Motor neuron (in vitro differentiated cells): ENCODE measurements at places on chromosomes 7 and 10. TPM values are rescaled to one million over a fixed set of nuclear protein-coding genes. Genes with fewer than 3 reads are reported as not detected.
A peak's percentile ranks its signal among the peaks of the same experiment; 100 is the strongest.

DNA sequence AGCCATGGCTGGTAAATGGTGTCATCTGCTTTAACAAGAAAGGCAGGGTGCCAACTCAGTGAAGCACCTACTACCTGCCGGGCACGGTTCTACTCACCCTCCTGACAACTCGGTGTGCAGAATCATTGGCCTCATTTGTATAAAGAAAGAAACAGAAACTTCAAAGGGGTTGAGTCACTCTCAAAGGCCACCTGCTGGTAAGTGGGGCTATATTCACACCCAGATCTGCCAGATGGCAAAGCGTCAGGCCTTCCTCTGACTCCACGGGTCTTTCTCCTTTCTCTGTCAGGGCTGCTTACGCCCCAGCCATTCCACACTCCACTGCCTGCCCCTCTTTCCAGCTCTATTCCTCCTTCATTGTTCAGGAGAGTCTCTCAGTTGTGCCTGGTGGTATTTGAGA lies 309.2 kb downstream of the GFRA1 start:
- no peak for ATAC-seq

DNA sequence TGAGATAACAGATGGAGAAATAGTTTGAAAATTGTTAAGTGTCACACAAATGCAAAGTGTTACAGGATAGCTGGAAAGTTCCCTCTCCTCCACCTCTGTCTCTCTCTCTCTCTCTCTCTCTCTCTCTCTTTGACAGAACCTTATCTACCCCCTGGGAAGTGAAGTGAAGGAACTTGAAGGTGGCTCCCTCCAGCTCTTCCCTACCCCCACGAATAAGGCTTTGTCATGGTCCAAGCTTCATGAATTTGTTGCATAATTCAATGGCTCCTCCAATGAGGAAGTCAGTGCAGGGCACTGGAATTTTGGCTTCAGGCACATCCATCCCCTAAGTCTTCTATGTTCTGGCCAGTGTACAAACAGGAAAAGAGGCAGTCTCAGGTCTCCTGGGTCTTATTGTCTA lies 66.4 kb downstream of the CDHR3 start:
- peak; percentile 58 for ATAC-seq

GRM3 gene
- total RNA-seq = 0.40 and 0.42 TPM in 2 replicates

DNA sequence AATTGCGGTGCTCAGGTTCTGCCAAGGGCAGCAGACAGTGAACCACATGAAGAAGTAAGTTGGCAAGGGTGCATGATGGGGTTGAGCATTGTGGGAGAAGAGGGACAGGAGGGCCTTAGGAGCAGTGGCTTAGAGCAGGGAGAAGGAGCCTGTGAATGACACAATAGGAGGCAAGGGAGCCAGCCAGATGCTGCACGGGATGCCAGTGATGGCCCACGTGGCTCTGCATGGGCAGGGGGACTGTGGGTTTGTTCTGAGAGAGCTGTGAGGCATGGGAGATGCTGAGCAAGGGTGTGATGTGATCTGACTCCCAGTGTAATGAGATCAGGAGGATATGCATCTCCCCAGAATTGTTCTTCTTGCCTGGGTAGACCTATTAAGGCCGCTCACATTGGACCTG lies 60.9 kb downstream of the C10orf90 start:
- ATAC-seq = no peak

GRCh38 chr7:2106440-2106839 lies 126.3 kb downstream of the MAD1L1 start:
- ATAC-seq = no peak

TMEM273 gene
- total RNA-seq = 0.45 TPM in 1 of 2 replicates, not detected in the other

MOGAT3 gene
- not detected in 2 replicates for total RNA-seq

DNA sequence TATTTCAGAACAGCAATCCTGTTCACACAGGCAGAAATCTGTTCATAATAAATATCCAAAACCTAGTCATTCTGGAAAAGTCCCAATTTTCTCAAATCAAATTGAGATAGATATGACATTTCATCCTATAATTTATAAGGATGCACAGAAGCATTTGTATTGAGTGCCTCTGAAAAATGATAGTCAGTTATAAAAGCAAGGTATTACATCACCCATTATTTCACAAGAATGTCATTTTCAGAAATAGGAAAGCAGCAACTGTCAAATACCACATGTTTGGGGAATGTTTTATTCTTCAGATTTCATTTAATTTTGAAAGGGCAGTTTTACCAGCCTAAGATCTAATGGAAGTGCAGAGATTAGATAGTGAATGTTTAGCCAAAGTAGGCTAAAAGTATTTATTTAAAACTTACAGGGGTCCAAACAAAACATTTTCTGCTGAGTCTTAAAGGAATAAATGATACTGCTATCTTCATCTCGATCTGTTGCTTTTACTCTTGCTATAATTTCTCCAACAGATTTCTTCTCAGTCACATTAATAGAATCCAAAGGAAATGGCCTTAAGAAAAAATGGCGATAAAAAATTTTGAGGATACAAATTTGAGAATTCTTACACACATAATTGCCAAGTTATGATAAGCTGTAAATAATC lies 185.8 kb downstream of the HGF start:
- ATAC-seq = no peak

FBXL13 gene
- 1.9 and 2.2 TPM in 2 replicates for total RNA-seq

GRCh38 chr10:123213192-123213591 lies 59.0 kb downstream of the BUB3 start:
- ATAC-seq = no peak

GRCh38 chr7:108805808-108806397 lies 236.2 kb downstream of the DNAJB9 start:
- peak; percentile 46 for ATAC-seq

HOXA11 gene
- 0.22 and 0.29 TPM in 2 replicates for total RNA-seq

GET4 gene
- 28.1 and 30.4 TPM in 2 replicates for total RNA-seq

DNA sequence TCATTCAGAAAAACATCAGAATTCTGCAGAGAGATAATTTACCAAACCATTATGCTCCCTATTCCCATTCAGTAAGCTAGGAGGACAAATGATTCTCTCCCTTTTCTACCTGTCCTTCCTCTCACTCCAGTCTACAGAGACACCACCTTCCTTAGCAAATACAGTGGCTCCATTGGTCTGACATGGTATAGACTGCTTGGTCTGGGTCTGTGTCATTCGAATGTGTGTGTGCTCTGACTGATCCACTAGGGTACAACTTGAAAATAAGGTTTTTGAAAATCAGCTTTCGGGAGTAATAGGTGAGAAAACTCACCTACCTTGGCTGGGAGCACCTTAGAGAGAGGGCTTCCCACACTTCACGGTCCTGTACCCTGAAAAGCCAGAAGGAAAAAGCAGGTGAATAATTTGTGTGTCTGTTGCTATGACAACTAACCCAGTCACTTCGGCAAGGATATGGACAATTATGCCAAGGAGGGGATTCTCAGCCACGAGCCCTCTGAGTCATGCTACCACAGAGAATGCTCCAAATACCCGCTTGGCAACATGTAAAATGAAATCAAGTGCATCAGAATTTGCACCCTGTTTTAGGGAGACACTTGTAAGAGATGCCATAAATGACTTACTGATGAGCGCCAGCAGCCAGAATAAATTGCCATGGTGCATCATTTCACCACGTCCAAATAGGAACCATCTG lies 114.5 kb upstream of the PRKCQ start:
- no peak for ATAC-seq

GRCh38 chr10:120105001-120105400 lies 212.5 kb downstream of the SEC23IP start:
- ATAC-seq = no peak

- ATAC-seq = no peak
Measured at GRCh38 chr10:106793617-106794016, 370.9 kb downstream of the SORCS1 start.

- ATAC-seq = no peak
Measured at GRCh38 chr10:119208553-119208940, 1.2 kb downstream of the GRK5 start.

FAM20C gene
- 19.0 and 21.6 TPM in 2 replicates for total RNA-seq

OR2A5 gene
- total RNA-seq = 0.19 TPM in 1 of 2 replicates, not detected in the other

ASL gene
- 9.3 and 10.4 TPM in 2 replicates for total RNA-seq

COL28A1 gene
- 1.1 and 1.7 TPM in 2 replicates for total RNA-seq

DNA sequence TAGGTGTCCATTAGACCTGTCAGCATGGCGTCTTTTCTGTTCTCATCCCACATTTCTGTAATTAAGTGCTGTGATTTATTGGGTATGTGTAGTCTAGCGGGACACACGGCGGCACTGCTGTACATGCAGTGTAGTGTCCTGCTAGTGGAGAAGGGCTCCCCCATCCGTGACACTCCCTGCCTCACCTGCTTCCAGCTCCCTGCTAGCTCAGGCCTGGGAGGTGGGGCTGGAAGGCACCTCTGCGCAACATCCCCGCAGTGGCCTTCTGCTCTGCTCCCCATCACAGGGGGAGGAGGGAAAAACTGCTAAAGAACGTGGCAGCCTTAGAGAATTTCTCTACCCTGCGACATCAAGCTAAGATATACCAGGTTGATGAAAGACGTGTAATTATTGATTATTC lies 19.5 kb downstream of the SEPHS1 start:
- ATAC-seq = no peak

GRCh38 chr7:131225619-131226513 lies 101.8 kb upstream of the MKLN1 start:
- peak; percentile 94 for ATAC-seq

DNA sequence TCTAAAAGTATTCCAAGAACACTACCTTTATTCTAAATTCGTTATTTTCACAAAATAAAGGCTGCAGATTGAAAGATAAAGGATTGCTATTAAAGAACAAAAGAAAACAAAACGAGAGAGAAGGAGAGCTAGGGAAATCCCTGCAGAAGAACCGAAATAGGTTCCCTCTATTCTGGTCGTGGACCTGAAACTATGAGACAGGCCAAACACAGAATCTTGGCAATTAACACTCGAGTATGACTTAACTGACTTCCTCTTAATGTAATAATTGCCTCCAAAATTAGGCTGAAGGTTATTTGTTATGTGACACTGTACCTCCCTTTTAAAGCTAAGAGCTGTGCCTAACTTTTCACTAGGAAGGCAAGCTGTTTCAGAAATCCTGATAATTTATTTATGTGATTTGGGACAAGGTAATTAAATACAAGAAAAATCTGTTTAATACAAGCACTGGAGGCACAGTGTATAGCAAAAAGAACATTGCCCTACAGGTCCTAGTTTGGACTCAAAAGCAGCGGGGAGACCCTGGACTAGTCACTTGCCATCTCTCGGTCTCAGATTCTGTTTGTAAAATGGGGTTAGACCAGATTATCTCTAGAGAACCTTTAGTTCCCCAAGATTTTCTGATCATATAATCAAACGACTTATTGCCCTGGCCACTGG lies 11.6 kb downstream of the NAMPT start:
- ATAC-seq = no peak

DNA sequence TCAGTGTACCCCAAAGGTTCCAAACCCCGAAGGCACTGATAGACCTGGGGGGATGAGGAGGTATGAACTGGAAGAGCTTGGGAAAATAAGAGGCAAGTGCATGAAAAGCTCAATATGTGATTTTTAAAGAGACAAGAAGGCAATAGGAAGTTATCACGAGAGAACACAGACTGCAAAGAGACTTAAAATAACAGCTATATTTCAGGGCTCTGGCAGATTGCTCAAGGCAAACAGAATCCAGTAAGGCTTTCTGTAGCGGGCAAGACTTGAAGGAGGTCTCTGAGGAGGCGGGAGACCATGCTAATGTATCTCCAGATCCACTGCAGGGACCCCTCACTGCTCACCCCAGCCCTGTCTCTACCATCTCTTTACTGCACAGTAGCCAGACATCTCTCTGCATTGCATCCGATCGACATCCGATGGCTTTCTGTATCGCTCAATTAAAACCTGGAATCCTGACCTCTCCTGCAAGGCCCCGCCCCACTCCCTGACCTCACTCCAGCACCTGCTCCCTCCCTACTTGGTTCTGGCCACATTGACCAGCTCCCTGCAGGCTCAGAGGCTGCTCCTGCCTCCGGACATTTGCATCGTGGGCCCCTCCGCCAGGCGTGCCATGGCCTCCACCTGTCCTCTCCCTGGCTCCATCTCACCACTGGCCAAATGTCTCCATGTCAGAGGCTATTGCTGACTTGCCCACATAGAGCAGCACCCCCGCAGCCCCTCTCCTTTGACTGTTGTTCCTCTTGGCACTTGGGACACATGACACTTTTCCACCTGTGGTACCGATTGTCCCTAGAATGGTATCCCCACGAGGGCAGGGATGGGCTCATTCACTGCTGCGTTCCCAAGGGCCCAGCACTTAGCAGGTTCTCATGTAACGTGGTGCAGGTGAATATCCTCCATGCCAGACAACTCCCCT lies 118.0 kb downstream of the PRKAG2 start:
- ATAC-seq = no peak

DNA sequence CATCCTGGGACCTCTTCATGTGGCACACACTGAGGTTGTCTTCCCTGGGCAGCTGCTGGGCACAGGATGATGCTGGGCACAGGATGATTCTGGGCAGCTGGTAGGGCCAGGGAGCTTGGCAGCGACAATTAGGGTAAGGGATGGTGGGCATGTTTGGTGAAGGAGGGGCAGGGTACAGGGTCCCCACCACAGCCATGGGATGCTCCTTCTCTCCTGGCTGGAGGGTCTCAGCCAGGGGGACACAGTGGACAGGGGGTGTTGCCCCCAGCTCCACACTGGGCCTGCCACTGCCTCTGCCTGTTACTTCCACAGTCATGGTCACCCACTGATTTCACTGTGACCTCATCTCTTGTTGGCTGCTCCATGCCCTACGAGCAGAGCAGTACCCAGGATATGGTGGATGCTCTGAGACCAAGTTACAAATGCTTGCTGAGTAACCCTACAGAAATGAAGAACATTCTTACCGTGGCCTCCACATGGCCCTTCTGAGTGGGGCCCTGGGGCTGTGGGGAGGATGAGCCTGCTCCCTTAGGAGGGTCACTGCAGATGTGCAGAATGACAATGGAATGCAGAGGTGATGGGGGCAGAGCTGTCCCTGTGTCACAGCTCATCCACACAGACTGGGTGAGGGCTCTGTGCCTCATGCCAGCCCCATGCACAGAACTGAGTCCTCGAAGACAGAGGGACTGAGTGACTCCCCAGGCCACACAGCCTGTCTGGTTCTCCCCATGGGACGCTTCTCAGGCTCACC lies 28.4 kb upstream of the RET start:
- no peak for ATAC-seq

DNA sequence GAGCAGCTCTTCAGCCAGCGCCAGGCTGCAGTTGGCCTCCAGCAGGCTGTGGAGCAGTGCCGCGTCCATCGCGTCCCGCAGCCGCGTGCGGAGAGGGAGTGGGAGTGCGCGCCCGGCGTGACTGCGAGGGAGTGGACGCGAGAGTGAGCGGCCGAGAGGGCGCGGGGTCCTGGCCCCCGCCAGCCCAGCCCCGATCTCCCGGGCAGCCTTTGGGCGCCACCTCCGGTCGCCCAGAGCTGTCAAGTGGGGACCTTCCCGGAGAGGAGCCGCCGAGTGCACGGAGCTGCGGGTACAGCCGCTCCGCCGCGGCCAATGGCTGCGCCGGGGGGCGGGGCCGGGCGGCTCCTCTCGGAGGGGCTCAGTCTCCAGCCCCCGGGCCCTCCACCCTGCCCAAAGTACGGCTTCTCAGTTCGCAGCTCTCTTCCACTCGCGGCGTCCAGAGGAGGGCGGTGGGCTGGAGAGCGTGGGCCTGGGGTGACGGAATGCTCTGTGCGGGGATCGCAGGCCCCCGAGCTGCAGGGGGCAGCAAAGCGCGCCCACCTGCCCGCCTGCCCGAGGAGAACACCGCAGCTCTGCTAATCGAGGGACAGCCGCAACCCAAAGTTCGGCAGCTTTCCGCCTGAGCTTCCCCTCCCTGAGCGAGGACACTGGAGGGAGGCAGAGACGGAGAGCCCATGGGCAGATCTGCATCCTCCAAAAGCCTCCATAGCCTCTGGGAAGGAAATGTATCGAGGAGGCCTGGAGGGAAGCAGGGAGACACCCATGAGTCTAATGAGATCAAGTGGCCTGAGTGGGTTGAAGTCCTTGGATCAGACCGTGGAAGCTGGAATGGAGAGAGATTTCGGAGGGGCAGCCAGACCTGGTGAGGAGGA lies at the start of gene CRHR2:
Gene CRHR2, minus strand, starts transcription at position 245 of the 872 bp plus-strand sequence. Its CDS starts 176 bp downstream, at position 69.
- peak; percentile 88 for ATAC-seq

- ATAC-seq = no peak
Measured at GRCh38 chr7:26087321-26088091, 64.5 kb upstream of the NFE2L3 start.
